T-helper 2 cell treated with Interferon-gamma antibody and Interleukin-4, amounts not matched to agents 5 μg/mL and 100 μg/mL, for 36 hours (primary cell): ENCODE measurements at places on chromosomes 16 and 17.

- H3K27me3 ChIP-seq, result peaks cover 22% of the 10 kb centered on the region
- DNase-seq, result no peak
- H3K36me3 ChIP-seq, result no peaks in the 10 kb centered on the region
- no peak overlapping the region for H3K4me3 ChIP-seq
- peaks cover 2% of the 10 kb centered on the region for H3K4me1 ChIP-seq
Measured at GRCh38 chr16:28264656-28265055, 27.7 kb upstream of the SBK1 start.

DNA sequence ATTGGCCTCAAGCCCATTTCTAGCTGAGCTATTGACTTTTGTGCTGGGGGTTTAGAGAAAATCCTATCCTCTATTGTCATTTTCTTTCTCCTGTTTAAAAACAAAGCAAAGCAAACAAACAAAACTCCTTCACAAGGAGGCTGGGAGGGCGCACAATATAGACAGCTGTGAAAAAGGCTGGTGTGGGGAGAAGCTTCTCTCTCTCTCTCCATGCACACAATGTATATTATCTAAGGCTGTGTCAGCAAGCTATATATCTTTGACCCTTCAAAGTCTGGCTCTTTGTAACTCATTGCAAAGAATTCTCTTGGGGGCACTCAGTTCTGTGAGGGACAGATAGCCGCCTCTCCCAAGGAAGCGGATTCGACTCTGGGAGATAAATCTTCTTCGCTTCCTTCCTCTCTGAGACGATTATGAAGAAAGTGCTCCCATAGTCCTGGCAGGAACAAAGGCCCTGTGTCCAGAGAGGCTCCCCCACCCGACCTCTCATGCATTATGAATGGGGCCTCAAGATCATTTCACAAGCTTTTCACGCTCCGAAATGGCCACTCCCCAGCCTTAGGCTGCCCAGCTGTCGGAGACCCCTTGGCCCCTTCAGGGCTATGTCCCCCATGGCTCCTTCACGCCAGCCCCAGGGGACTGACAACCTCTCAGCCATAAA lies 33.2 kb upstream of the MEAK7 start:
- H3K4me1 ChIP-seq, result peaks cover 28% of the 10 kb centered on the region
- peak overlapping the region; percentile 52 for H3K27ac ChIP-seq

GRCh38 chr17:7775051-7775450 lies 57.5 kb downstream of the DNAH2 start:
- no peaks in the 10 kb centered on the region for H3K36me3 ChIP-seq
- H3K27ac ChIP-seq, result no peak overlapping the region
- no peaks in the 10 kb centered on the region for H3K4me1 ChIP-seq

DNA sequence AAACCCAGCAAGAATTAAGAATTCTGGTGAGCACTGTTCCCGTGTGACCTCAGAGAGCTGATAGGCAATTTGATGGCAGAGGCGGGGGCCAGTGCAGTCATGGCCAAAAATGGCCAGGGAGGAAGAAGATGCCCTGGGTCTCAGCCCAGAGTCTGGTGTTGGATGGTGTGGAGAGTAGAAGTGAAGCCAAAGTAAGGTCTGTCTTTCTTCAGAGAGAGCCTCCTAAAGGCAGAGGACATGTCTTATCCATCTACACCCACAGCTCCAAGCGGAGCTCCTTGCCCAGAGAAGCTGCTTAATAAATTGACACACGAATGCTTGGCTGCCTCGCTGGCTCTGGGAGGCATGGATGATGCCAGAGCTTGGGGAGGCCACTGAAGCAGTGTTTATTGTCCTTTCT lies 19.7 kb upstream of the ZNF652 start:
- no peak overlapping the region for H3K27ac ChIP-seq
- peaks cover 3% of the 10 kb centered on the region for H3K4me1 ChIP-seq
- H3K36me3 ChIP-seq, result no peaks in the 10 kb centered on the region
- no peak overlapping the region for H3K4me3 ChIP-seq
- no peak for DNase-seq

DNA sequence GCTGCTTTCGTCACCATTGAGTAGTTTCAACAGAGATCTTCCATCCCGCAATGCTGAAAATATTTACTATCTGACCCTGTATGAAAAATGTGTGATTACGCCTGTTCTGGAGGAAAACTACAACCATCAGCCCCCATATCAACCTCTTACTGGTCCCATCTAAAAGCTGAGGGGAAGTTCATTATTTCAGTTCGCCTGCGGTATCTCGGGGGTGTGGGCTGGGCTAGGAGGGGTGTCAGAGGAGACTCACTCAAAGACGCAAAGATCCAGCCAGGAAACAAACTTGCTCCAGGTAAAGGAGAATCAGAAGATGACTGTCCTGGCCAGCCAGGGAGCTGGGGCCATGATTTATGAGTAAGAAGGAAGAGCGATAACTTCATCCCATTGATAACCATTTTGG lies 13.7 kb downstream of the CACNG1 start:
- no peaks in the 10 kb centered on the region for H3K27me3 ChIP-seq
- DNase-seq, result no peak
- H3K4me1 ChIP-seq, result no peaks in the 10 kb centered on the region
- no peak overlapping the region for H3K4me3 ChIP-seq

DNA sequence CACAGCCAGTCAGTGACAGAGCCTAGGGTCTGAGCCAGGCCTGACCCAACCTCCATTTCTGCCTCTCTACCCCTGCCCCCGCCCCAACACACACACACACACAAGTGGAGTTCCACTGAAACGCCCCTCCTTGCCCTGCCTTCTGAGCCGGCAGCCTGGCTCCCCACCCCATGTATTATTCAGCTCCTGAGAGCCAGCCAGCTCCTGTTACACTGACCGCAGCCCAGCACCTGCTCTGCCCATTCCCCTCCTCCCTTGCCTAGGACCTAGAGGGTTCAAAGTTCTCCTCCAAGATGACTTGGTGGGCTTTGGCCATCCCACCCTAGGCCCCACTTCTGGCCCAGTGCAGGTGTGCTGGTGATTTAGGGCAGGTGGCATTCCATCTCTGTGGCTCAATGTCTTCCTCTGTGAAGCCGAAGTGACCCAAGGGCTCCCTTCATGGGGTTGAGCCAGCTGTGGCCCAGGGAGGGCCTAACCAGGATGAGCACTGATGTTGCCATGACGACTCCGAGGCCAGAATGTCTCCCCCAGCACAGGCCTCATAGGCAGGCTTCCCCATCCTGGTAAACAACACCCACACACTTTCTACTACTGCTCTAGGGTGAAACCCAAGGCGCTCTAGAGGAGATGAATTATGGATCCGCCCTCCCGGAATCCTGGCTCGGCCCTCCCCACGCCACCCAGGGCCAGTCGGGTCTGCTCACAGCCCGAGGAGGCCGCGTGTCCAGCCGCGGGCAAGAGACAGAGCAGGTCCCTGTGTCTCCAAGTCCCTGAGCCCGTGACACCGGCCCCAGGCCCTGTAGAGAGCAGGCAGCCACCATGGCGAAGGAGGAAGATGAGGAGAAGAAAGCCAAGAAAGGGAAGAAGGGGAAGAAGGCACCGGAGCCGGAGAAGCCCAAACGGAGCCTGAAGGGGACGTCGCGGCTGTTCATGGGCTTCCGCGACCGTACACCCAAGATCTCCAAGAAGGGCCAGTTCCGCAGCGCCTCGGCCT lies 9.7 kb downstream of the MYO15A start:
- no peaks in the 10 kb centered on the region for H3K27me3 ChIP-seq
- no peak overlapping the region for H3K27ac ChIP-seq
- H3K4me1 ChIP-seq, result no peaks in the 10 kb centered on the region
- DNase-seq, result no peak
- H3K4me3 ChIP-seq, result no peak overlapping the region
- no peaks in the 10 kb centered on the region for H3K36me3 ChIP-seq

DNA sequence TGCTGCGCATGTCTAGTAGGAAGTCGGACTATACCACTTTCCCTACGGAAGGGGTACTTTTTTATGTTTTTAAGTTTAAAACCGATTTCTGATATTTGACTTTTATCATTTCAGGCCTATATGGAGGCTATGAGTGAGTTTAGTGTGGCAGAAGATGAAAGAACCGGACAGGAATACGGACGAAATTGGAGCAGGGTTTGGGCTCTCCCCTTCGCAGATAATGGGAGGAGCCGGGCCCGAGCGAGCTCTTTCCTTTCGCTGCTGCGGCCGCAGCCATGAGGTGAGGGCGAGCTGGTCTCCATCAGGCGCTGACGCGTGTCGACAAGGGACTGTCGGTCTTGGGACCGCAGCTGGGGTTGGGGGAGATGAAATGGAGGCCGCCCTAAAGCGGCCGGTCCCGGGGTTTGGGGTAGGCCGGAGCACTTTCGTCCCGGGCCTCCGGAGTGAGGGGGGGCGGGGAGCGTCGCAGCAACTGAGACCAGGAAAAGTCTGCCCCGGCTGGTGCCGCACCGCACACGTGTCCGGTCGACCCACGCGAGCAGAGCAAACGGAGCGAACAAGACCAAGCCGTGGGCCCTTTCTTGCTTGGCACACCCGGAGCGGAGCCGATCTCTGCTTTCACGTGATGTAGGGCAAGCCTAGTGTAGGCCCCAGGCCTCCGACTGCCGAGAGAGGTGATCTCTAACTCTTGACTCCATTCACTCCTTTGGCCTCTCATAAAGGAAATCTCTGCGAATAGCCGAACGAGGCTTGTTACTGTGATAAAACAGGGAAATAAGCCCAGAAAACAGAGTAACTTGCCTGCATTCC lies at the start of gene RPL19:
Gene RPL19, plus strand, starts transcription at position 214 of the 810 bp plus-strand sequence. Its CDS starts 62 bp downstream, at position 276.
- peaks cover 44% of the 10 kb centered on the region for H3K4me1 ChIP-seq
- H3K36me3 ChIP-seq, result peaks cover 45% of the 10 kb centered on the region
- H3K27me3 ChIP-seq, result no peaks in the 10 kb centered on the region
- H3K4me3 ChIP-seq, result peak within 1 kb of the TSS; percentile 84

GRCh38 chr17:19378416-19379360 lies at the start of gene MAPK7:
Gene MAPK7 (plus strand): TSS chr17:19378498. CDS start chr17:19378901, 403 bp downstream.
- H3K27ac ChIP-seq, result peak within 1 kb of the TSS; percentile 97
- DNase-seq, result no peak
- H3K27me3 ChIP-seq, result no peaks in the 10 kb centered on the region
- peaks cover 25% of the 10 kb centered on the region for H3K4me1 ChIP-seq
